ENCODE measurements at places on chromosomes 7 and 10.

GRCh38 chr7:136049818-136050461 is 72.8 kb upstream of the MTPN start:
- no peak for DNase-seq

DNA sequence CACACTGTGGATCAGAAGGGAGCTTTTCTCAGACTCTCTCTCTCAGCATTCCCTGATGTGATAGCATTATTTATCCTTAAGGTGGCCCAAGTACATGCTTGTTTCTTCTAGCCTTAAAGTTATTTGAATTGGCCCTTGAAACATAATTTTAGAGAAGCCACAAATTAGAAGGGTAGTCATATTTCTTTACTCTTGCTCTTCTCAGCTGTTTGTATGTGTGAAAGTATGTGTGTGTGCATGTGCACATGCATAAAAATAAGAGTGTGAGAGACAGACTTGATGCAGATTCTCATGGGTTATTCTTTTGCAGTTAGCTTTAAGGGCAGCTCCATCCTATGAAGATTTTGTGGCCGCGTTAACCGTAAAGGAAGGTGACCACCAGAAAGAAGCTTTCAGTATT is 50.1 kb downstream of the PLEKHA8 start:
- DNase-seq, result no peak

DNA sequence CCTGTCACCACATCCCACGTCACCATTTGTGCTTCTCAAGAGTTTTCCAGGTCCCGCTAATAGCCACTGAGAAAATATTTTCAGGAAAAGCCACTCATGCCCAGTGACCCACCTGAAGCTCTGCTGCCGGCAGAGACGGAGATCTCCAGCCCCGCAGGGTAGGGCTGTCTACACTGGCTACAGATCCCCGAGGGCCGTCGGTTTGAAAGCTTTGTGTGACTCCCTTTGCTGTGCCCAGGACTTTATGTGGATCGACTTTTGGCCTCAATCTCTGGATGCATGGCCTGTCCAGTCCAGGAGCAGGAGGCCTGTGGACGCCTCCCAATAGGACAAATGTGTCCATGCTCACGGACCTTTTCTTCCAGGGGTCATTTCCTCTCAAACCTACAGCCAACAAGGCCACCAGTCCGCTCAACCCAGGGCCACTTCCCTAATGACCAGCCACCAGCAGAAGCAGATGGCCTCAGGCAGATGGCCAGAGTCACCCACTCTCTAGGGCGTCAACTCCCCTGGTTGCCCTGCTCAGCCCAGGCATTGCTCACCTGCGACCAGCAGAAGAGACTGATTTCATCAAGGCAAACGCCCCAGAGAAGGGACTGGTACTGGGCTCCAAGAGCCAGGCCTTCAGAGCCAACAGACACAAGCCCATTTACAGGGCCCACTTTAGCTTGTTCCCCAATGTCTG is 76.4 kb downstream of the OAT start:
- DNase-seq, result no peak

DNA sequence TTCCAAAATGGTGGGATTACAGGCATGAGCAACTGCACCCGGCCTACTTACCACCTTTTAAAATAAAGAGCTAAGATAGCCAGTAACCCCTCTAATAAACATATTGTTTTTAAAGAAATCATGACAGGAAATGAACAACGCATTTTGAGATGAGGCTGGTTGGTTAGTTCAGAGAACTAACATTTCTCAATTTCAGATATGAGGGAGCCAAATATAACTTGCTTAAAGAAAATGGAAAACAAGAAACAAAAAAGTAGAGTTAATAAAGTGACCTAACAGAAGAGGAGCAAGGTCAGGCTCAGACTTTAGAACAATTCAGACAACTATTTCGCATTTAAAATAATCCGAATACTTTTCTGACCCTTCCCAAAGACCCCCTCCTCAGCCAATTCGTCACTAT is 254.9 kb upstream of the PHF14 start:
- DNase-seq, result no peak
